Activated CD8-positive, alpha-beta T cell treated with anti-CD3 and anti-CD28 coated beads for 36 hours (primary cell): ENCODE measurements at places on chromosomes 6 and 20. TPM values are rescaled to one million over a fixed set of nuclear protein-coding genes. Genes with fewer than 3 reads are reported as not detected.

GRCh38 chr6:44733868-44734267, 346.4 kb downstream of the CDC5L start:
- no peaks in the 10 kb centered on the region for H3K36me3 ChIP-seq
- no peak overlapping the region for H3K27ac ChIP-seq
- H3K4me1 ChIP-seq, result peaks cover 13% of the 10 kb centered on the region
- H3K4me3 ChIP-seq, result no peak overlapping the region

DNA sequence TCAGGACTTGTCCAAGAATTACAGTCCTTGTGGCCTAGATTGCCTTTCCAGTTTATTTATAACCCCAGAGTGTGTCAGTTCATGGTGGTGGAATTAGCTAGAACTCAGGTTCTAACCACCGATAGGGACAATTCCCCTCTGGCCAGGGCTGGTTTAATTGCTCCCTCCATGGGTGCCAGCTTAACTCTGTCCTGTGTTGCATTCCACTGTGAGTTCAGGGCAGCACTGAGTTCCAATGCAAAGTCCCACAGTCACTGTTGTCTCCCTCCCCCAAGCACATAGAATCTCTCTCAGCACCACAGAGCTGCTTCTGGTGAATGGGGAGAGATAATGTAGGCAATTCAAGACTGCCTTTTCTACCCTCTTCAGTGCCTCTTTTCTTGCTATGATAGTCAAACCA, 82.5 kb upstream of the TNFRSF21 start:
- H3K36me3 ChIP-seq, result no peaks in the 10 kb centered on the region
- H3K4me3 ChIP-seq, result no peak overlapping the region
- no peaks in the 10 kb centered on the region for H3K4me1 ChIP-seq
- H3K27ac ChIP-seq, result no peak overlapping the region

- H3K36me3 ChIP-seq, result peaks cover 13% of the 10 kb centered on the region
- no peak overlapping the region for H3K4me3 ChIP-seq
- H3K27ac ChIP-seq, result no peak overlapping the region
- peaks cover 45% of the 10 kb centered on the region for H3K4me1 ChIP-seq
- no peak for DNase-seq
- no peaks in the 10 kb centered on the region for H3K27me3 ChIP-seq
Measured at GRCh38 chr6:45169815-45170214, 158.3 kb upstream of the RUNX2 start.

- peaks cover 61% of the 10 kb centered on the region for H3K36me3 ChIP-seq
- H3K27me3 ChIP-seq, result no peaks in the 10 kb centered on the region
- no peak for DNase-seq
- peaks cover 9% of the 10 kb centered on the region for H3K4me1 ChIP-seq
- no peak overlapping the region for H3K4me3 ChIP-seq
- no peak overlapping the region for H3K27ac ChIP-seq
Measured at GRCh38 chr6:158709809-158710208, 60.0 kb downstream of the SYTL3 start.

DNA sequence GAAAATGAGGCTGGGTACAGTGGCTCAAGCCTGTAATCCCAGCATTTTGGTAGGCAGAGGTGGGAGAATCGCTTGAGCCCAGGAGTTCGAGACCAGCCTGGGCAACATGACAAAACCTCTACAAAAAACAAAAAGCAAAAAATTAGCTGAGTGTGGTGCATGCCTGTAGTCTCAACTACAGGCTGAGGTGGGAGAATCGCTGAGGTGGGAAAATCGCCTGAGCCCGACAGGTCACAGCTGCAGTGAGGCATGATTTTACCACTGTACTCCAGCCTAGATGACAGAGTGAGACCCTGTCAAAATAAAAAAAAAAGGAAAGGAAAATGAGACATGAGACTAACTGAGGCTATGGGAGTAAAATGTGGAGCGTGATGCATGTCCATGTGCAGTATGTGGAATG, 88.0 kb upstream of the CD83 start:
- H3K27me3 ChIP-seq, result peaks cover 22% of the 10 kb centered on the region
- H3K27ac ChIP-seq, result no peak overlapping the region
- H3K4me3 ChIP-seq, result no peak overlapping the region
- H3K4me1 ChIP-seq, result no peaks in the 10 kb centered on the region

DNA sequence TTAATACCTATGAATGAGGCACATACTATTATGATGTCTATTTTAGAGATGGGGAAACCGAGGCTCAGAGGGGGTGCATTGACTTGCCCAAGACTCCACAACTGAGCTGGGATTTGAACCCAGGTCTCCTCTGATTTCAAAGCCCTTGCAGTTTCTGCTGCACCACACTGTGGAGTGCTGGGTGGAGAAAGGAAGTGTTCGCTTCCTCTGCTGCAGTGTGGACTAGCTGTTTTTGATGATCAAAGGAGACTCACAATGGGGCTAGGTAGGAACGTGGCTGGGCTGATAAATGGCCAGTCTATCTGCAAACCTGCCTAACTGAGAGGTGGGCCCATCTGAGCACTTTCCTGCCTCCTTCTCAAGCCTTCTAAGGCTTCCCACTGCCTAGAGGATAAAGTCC, 87.2 kb downstream of the CD40 start:
- no peaks in the 10 kb centered on the region for H3K36me3 ChIP-seq
- H3K27me3 ChIP-seq, result peaks cover 29% of the 10 kb centered on the region
- H3K4me3 ChIP-seq, result no peak overlapping the region

DNA sequence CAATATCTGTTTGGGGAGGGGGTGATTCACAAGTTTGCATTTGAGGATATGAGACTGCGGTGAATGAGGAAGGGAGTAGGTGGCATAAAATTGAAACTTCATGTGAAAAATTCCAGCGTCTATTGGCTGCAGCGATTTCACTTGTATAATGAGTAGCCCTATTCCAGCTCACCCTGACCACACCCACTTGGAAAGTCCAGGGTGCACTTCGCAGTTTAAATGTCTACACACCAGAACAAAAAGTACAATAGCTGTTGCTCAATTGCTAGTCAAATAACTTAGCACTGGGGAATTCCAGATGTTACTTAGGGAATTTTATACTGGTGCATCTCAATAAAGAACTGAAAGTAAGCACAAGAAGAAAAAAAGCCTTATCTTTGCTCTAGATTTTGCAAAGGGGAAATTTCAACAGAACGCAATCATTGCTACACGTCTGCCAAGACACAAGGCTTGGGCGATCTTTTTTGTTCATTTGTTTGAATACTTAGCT, 6.3 kb downstream of the TNFAIP3 start:
- peak overlapping the region; percentile 98 for H3K4me3 ChIP-seq
- H3K4me1 ChIP-seq, result peaks cover 54% of the 10 kb centered on the region
- peaks cover 98% of the 10 kb centered on the region for H3K36me3 ChIP-seq

DNA sequence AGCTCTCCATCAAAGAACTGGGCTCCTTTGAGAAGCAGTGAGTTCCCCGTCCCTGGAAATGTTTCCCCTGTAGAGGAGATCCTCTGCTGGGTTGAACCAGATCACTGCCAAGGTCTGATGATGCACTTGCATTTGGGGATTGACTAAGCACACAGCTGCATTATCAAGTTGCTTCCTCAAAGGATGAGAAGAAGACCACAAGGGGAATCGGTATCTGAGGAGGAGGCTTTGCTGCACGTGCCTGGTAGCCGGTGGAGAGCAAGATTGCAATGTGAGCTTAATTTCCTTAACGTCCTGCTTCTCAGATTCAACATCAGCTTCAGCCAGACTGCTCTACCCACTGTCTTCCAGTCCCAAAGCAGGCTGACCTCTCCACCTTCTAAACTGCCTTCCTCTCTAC, 128.8 kb upstream of the STMND1 start:
- H3K27me3 ChIP-seq, result peaks cover 39% of the 10 kb centered on the region
- no peak overlapping the region for H3K4me3 ChIP-seq
- no peak overlapping the region for H3K27ac ChIP-seq
- DNase-seq, result no peak

DNA sequence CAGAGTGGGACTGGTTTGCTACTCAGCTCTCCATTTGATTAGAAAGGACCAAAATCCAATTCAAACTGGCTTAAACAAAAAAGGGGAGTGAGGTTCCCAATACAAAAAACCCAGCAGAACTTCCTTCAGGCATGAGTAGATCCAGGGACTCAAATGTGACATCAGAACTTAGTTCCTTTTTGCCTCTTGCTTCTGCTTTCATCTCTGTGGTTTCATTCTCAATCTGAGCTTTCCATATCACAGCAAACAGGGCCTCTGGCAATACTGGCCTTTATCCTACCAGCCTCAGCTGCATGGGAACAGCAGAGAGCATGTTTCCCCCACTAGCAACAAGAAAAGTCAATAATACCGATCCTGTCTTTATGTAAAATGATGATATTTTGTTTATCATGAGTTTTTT, 28.6 kb upstream of the PRELID3B start:
- H3K27ac ChIP-seq, result no peak overlapping the region
- H3K4me3 ChIP-seq, result no peak overlapping the region
- H3K27me3 ChIP-seq, result peaks cover 13% of the 10 kb centered on the region
- DNase-seq, result no peak
- peaks cover 37% of the 10 kb centered on the region for H3K4me1 ChIP-seq

DNA sequence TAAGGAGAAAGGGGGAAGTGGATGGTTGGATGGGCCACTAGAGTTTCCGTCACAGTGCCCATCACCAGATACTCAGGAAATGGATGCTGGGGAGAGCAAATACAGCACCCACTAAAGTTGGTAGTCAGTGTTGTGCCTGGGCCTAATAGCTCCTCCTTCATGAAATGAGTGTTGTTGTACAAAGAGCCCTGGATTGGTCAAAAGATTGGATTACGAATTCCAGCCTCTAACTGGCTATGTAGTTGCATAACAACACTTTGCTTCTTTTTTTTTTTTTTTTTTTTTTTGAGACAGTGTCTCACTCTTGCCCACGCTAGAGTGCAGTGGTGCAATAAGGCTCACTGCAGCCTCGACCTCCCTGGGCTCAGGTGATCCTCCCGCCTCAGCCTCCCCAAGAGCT, 27.4 kb downstream of the KCNG1 start:
- DNase-seq, result no peak
- no peaks in the 10 kb centered on the region for H3K36me3 ChIP-seq
- no peak overlapping the region for H3K4me3 ChIP-seq
- H3K27me3 ChIP-seq, result peaks cover 5% of the 10 kb centered on the region
- no peak overlapping the region for H3K27ac ChIP-seq
- H3K4me1 ChIP-seq, result no peaks in the 10 kb centered on the region

- DNase-seq, result no peak
- no peaks in the 10 kb centered on the region for H3K36me3 ChIP-seq
- no peaks in the 10 kb centered on the region for H3K4me1 ChIP-seq
- H3K27ac ChIP-seq, result no peak overlapping the region
Measured at GRCh38 chr6:133313068-133313467, 71.9 kb downstream of the EYA4 start.

DNA sequence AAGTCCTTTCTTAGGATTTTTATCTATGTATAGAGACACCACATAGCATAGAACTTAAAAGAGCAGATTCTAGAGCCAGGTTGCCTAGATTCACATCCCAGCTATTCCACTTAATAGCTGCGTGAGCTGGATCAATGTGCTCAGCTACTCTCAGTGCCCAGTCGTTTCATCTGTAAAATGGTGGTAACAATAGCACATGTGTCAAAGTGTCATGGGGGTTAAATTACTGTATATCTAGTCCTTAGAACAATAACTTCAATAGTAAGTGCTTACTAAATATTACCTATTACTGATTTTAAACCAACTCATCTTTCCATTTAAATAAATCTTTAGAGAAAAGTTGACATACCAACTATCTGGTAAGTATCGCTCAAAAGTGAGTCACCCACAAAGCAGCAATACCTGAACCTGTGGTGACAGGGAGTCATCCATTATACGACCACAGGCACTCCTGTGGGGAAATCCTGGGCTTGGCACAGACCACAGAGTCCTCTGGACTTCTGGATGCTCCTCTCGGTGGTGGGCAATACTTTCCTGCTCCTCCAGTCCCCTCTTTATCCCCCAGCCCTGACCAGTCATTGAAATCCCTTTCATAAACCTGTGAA, 154.8 kb downstream of the PDSS2 start:
- DNase-seq, result peak; percentile 29
- peaks cover 6% of the 10 kb centered on the region for H3K4me1 ChIP-seq
- no peak overlapping the region for H3K4me3 ChIP-seq
- H3K27ac ChIP-seq, result no peak overlapping the region

DNA sequence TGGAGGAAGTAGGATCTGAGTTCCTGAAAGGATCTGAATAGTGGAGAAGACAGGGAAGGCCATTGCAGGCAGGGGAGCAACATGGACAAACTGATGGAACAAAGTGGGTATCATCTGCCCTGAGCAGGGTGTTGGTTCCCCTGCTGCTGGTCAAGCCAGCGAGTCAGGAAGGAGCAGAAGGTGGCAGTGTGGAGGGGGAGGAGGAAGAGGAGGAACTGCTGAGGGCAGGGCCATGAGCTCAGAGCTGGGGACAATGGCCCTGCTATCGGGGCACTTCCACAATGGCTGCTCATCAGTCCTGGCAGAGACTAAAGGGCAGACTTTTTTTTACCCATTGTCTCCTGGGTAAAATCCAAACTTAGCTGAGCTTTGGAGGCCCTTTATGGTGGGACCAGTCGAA, 13.6 kb downstream of the CNBD2 start:
- no peak overlapping the region for H3K4me3 ChIP-seq
- no peaks in the 10 kb centered on the region for H3K36me3 ChIP-seq
- H3K27me3 ChIP-seq, result no peaks in the 10 kb centered on the region
- DNase-seq, result no peak

DNA sequence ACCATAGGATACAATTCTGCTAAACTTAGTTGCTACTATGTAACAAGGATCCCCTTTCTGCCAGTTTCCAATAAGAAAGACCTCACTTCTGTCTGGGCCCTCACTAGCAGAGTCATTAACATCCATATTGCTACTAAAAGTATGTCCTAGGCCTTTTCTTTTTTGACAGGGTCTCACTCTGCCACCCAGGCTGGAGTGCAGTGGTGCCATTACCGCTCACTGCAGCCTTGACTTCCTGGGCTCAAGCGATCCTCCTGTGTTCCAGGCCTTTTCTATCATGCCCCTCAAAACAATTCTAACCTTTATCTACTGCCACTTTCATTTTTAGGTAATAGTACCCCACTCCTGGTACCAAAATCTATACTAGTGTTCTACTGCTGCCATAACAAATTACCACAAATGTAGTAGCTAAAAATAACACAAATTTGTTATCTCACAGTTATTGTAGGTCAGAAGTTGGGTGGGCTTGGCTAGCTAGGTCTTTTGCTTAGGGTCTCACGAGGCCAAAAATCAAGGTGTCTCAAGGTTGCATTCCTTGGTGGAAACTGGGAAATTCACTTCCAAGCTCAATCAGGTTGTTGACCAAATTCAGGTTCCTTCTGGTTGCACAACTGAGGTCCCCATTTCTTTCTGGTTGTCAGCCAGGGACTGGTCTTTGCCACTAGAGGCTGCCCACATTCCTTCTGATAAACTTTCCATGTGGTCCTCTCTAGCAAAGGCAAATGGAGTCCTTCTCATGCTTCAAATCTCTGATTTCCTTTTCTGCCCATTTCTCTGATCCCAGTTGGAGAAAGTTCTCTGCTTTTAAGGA, 3.0 kb downstream of the CSNK2A1 start:
- no peak overlapping the region for H3K27ac ChIP-seq
- H3K4me3 ChIP-seq, result no peak overlapping the region
- peaks cover 79% of the 10 kb centered on the region for H3K4me1 ChIP-seq
- no peaks in the 10 kb centered on the region for H3K27me3 ChIP-seq
- no peak for DNase-seq

- H3K36me3 ChIP-seq, result no peaks in the 10 kb centered on the region
- H3K4me3 ChIP-seq, result no peak overlapping the region
- no peak overlapping the region for H3K27ac ChIP-seq
- no peaks in the 10 kb centered on the region for H3K4me1 ChIP-seq
- H3K27me3 ChIP-seq, result no peaks in the 10 kb centered on the region
Measured at GRCh38 chr20:9202420-9203080, 133.7 kb downstream of the PLCB4 start.

The PRPF6 gene
- total RNA-seq, result 53.0 TPM

The SLC35D3 gene
- not detected for total RNA-seq

The MICB gene
- total RNA-seq, result 17.0 TPM

The TUBE1 gene
- total RNA-seq, result 39.1 TPM

The SLCO4A1 gene
- total RNA-seq, result 68.4 TPM

The ESR1 gene
- 0.79 TPM for total RNA-seq

The ISM1 gene
- 0.77 TPM for total RNA-seq
